Stimulated activated naive B cell treated with anti-CD40 and anti-IgM and Interleukin-4, amounts not matched to agents 10 μg/mL and 1 μg/mL and 100 μg/mL, for 72 hours (primary cell): ENCODE measurements at places on chromosomes 16 and 17.

- DNase-seq = no peak
These were observed 1.5 kb downstream of the SRCAP start for GRCh38 chr16:30700491-30700890.

- no peak for DNase-seq
These were observed 10.8 kb downstream of the GSG1L2 start for GRCh38 chr17:9811086-9811485.

DNA sequence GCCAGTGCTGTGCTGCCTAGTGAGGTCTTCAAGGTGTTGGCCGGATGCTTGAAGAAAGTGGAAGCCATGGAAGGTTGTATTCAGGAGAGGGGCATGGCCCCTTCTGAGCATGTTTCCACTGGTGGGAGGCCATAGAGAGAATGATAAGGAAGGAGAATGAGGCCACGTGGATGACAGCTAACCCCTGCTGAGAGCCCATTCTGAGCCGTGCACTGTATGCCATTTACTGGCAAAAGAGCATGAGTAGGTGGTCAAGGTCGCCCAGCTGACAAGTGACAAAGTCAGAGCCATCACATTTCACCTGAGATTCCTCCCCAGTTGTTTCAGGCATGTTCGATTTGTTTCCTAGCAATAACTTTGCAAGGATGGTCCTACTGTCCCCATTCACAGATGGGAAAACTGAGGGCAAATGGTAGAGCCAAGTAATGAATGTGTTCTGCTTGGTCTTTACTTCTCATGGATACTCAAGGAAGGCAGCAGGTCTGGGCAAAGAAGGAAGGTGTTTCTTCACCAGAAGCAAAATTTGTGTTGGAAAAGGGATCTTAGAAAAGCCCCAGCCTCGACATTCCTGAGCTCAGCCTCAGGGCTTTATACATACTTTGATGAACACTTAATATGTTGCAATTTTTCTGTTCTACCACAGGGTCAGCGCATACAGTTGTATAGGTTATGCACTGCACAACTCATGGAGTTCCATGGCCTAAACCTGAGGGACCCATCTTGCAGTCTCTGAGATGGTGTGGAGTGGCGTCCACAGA is 10.5 kb upstream of the NKD1 start:
- no peak for DNase-seq

- no peak for DNase-seq
These were observed 18.2 kb downstream of the METTL9 start for GRCh38 chr16:21617607-21618006.

GRCh38 chr17:73215447-73215846 is 22.6 kb downstream of the COG1 start:
- no peak for DNase-seq

DNA sequence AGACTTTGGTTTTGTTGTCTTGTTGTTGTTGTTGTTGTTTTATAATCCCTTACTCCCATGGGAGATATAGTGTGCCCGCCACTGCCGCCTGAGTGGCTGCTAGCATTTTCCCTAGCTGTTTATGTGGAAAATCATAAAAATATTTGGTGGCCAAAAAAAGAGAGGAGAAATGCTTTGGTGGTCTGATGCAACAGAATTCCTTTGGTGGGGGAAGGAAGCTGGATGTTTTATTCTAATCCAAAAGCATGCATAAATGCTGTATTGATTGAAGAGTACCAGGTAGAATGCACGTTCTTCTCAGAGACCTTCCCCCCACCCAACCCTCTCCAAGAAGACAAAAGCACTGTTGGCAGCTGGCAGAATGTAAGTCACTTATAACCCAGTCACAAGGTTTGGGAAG is 93.2 kb downstream of the C17orf67 start:
- no peak for DNase-seq

DNA sequence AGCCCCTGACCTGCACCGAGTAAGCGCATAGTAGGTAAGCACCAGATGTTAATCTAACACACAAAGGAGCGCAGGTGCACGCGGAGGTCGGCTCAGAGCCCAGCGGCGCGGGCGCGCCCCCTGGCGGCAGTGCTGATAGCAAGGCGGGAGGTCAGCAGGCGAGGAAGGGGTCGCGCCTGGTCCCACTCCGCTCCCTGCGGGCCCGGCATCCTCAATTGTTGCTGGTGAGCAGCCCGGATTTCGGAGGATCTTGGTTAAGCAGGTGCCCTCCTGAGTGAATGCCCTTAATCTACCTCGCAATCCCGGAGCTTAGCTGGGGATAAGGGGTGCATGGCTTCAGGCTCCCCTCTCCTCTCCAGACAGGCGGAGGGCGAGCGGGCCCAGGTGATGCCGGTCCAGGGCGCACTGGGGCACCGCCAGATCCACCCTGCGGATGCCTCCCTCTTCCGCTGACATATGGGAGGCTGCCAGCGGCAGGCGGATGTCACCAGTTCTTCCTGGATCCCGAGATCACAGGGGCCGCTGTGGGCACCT is 4.0 kb upstream of the WNT3 start:
- no peak for DNase-seq

- no peak for DNase-seq
These were observed 2.3 kb downstream of the VTN start for GRCh38 chr17:28367641-28368305.

- DNase-seq = no peak
These were observed 32.2 kb downstream of the SLC12A3 start for GRCh38 chr16:56897026-56897799.

DNA sequence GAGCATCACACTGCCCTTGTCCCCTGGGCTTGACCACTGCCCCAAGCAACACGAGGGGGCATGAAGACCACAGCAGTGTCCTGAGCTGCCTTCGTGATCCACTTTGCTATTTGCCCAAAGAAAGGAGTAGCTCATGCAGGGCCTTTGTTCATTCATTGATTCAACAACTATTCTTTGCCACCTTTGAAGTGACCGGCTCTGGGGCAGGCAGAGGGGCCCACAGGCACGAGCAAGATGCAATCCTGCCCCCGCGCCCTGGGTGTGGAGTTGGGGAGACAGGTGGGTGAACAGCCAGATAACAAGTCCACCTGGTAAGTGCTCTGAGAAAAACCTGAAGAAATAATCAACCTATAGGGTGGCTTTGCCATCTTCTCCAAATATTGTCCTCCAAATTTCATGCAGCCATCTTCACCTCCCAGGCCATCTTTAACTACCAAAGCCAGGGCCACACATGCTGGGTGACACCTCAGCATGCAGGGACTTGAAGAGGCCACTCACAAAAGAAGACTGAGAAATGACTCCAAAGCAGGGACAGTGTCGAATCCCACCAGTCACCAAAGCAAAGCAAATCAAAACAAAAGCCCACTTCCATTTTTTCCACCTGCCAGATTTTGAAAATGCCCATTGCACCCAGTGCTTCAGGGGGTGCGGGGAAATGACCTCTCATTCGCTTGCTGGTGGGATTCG is 18.2 kb upstream of the RBFOX3 start:
- DNase-seq = no peak

DNA sequence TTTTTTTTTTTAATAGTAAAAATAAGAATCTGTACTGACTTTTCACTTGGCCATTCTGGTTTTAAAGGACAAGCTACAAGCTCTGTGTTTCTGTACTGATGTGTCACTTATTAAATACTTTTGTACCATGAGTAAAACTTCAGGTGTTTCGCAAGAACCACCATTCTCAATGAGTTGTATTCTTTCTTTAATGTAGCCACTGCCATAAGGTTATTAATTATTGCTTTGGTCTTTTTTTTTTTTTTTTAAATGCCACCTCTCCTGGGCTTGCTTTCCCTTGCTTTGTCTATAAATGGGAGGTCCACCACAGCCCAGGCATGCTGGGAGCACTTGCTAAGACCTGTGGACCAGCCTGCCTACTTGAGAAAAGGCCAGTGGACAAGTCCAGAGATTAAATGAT is 8.4 kb downstream of the ARL2BP start:
- DNase-seq = no peak

DNA sequence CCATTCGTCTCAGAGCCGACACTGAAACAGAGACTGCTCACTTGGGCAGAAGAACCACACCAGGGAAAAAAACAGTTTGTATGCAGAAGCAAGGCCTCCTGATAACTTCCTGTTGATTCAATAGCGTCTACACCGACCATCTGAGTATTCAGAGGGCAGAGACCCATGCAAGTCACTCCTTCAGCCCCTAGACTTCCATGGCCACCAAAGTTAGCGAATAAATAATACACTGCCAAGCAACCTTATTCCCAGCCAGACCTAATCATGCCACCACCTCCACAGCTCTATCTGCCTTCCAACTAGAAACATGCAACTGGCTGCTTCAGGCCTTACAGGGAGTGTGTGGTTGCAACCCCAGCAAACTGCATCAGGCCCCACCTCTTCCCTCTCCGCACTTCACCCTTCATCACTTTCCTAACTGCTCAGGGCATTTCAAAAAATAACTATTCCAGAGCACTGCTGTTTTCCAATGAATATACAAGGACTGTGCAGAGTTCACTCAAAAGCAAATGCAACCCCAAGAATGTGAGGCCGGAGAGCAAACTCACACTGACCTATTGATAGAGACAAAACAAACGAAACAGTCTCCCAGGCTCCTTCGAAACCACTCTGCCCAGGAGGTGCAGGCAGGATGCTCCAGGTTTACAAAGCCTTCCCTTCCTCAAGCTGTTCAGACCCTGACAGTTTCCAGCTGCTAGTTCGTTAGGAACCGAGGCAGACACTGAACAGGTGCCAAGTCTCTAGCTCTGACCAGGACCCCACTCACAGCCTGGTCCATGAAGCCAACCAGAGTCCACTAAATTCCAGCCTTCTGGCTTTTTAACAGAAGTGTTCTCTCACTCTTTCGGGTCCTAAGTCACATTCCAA is 3.6 kb downstream of the USP7 start:
- DNase-seq = no peak

- DNase-seq = no peak
These were observed 1.4 kb upstream of the NAE1 start for GRCh38 chr16:66832190-66832589.

DNA sequence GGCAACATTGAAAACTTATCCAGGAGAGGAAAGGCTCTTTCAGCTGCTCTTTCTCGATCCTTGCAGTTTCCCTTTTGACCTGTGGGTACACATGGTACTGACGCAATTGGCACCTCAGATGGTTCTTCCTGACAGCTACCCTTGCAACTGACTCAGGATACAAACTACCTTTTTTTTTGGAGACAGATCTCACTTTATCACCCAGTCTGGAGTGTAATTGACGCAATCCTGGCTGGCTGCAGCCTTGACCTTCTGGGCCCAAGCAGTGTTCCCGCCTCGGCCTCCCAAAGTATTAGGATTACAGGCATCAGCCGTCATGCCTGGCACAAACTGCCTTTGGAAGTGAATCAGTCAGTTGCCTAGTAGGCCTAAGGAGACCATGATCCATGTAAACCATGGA is 607.2 kb downstream of the WWOX start:
- DNase-seq = no peak

- DNase-seq = no peak
These were observed 20.6 kb upstream of the SNTB2 start for GRCh38 chr16:69166221-69166833.
